Activated naive CD4-positive, alpha-beta T cell treated with anti-CD3 and anti-CD28 coated beads, Interleukin-2, amount 10 ng/mL, durations not matched to agents 7 days and 5 days (primary cell): ENCODE measurements at places on chromosomes 1 and 21.
A peak's percentile ranks its signal among the peaks of the same experiment; 100 is the strongest.

- DNase-seq: no peak
These were observed 2.0 kb upstream of the B3GALT5 start for GRCh38 chr21:39610703-39611102.

DNA sequence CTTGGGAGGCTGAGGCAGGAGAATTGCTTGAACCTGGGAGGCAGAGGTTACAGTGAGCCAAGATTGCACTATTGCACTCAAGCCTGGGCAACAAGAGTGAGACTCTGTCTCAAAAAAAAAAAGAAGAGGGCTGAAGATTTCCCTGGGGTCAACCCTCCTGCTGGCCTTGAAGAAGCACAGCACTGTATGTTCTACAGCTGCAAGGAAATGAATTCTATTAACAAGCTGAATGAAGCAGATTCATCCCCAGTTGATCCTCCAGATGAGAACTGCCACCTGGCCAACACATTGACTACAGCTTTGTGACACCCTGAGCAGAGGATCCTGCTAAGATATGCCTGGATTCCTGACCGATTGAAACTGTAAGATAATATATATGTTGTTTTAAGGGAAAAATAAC is 129.5 kb downstream of the ADSS2 start:
- DNase-seq: no peak

- DNase-seq: no peak
These were observed 175.1 kb downstream of the CAMTA1 start for GRCh38 chr1:6960291-6960811.

- DNase-seq: no peak
These were observed 2.7 kb downstream of the FOXE3 start for GRCh38 chr1:47418681-47419325.

- no peak for DNase-seq
These were observed 33.1 kb downstream of the SLC2A7 start for GRCh38 chr1:8992936-8993687.

GRCh38 chr1:25022361-25023189 is 92.5 kb upstream of the RUNX3 start:
- peak; percentile 98 for DNase-seq

DNA sequence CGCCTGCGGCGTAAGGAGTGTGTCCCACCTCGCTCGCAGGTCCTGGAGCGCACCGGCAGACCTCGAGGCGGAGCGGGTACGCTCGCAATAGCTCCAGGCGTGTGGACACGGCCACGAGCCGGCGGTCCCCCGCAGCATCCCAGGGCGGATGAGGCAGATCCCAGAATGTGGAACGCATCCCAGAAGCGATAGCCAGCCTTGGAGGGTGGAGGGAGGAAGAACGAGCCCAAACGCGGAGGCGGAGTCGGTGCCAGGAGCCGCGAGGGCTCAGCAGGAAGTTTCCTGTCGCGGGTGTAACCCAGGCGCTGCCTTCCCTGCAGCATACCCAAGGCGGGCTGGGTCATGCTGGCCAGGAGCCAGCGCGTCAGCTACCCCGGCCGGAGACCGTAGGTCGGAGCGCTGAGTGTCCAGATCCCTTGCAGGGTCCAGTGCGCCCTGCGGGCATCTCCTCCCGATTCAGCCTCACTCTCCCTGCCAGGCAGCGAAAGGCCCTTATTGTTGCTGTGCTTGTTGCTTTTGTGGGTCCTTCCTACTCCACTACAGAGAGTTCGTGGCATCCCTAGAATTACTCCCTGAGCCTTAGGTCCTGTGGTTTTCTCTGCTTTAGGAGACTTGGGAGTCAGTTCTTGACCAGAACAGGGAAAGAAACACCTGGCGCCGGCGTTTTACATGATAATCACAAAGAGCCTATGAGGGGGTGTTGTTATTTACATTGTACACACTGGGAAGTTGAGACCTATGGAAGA is 27.7 kb downstream of the STYXL2 start:
- DNase-seq: peak; percentile 59

DNA sequence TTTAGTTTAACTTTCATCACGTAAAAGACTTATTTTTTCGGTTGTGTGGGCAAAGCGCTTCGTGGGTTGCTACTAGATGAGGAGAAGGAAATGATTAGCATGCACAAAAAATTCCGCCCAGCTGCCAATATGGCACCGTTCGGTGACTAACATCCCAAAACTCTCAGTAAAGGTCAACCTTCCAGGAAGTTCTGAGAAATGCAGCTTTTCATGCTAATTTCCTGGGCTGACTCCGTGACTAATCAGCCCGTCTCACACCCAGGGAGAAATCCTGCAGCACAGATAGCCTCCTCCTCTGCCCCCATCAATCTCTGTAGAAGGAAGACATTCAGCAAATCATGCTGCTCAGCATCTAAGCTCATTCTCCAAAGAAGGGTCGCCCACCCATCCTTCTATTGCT is 34.1 kb downstream of the TMCO4 start:
- DNase-seq: no peak

GRCh38 chr1:8691662-8692061 is 125.8 kb downstream of the RERE start:
- DNase-seq: no peak

GRCh38 chr21:15138490-15138889 is 73.7 kb upstream of the NRIP1 start:
- no peak for DNase-seq

GRCh38 chr1:199010933-199011332 is 372.1 kb downstream of the PTPRC start:
- DNase-seq: no peak

- DNase-seq: peak; percentile 83
These were observed 29.9 kb upstream of the RPTN start for GRCh38 chr1:152188673-152189591.

DNA sequence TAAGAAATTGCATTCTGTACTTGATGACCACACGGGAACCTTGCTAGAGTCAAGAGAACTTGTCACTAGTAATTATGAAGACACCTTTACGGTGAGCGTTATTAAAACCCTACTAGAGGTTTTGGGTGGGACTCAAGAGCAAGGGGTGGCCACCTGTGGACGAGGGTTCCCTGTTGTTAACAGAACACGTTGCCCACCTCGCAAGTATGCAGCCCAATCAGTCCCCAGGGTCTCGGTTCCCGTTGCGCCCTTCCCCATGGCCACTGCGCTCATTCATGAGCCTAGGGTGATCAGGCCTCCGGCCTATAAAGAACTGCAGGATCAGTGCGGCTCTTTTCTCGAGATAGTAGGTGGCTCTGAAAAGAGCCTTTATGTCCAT is 30.2 kb upstream of the RNF187 start:
- DNase-seq: no peak

DNA sequence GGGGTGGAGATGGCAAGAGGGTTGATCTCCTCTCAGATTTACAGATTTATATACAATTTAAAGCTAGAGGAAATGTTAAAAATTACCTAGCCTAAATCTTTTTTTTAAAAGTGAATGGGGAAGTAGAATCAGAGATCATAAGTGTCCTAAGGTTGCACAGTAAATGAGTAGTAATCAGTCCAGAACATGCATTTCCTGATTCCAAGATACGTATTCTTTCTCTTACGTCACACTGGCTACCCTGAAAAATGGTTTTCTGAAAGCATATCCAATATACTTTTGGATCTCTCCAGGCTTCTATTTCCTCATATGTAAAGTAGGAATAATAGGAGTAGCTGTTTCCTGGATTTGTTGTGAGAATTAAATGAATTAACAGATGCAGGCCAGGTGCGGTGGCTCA is 11.7 kb downstream of the GADD45A start:
- DNase-seq: no peak

DNA sequence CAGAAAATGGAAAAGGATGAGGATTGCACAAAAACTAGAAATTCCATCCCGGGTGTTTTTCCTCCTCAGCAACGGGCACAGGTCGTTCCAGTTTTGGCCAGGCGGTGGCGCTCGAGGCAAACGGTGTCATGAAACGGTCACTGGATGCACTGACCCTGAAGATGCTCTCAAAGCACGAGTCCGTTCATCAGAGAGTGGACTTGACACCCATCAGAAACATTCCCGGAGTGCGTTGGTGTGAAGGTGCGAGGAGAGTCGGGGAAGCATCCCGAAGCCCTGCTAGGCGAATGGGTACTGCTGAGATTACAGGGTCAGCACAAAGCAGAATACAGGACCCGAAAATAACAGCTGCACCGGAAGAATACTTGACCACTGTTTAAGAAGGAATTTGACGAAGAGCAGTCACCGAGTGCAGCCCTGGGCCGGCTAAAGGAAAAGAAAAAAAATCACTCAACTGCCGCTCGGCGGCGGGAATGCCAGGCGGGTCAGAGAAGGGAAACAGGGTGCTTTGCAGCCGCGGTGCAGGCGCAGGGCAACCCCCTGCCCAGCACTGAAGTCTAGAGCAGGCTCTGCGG is 71.7 kb upstream of the ETS2 start:
- DNase-seq: peak; percentile 76

- DNase-seq: no peak
These were observed 12.5 kb upstream of the ANKRD45 start for GRCh38 chr1:173682184-173682583.

- DNase-seq: no peak
These were observed 154.5 kb upstream of the GORAB start for GRCh38 chr1:170377440-170377839.
